ENCODE measurements at places on chromosomes 4 and X.

DNA sequence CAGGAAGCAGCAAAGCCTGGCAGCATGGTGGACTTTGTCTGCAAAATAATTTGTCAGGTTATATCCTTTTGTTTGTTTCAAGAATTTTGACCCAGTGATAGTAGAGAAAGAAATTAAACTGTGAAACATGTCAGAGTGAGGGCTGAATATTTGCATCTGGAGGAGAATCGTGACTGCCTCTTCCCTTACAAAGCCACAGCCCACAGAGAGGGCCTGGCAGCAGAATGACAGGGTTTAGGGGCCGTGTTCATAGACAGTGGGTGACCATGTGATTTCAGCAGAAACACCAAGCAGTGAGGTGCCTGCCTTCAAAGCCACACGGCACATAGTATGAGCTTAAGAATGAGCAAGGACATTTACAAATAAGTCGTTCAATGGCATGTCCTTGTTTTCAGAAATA lies 24.4 kb upstream of the PLAC8 start:
- DNase-seq, result no peak

- DNase-seq, result no peak
Observed at GRCh38 chr4:153393397-153393796, 48.9 kb downstream of the MND1 start.

- DNase-seq, result no peak
Observed at GRCh38 chrX:54288277-54288676, 69.6 kb downstream of the WNK3 start.

DNA sequence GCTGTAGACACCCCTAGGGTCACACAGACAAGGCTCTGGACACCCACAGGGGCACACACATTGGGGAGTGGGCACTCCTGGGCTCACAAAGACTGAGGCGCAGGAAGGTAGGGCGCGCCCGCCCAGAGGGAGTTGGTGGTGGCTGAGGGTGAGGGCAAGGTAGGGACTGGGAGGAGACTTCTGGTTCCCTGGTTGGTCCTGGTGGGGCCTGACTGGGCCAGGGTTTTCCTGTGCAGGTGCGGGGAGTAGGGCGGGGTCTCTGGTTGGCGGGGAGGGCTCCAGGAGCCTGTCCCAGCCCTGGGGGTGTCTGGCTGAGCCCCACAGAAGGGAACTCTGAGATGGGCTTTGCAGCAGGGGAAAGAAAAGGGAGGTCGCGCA lies 6.7 kb upstream of the WAS start:
- DNase-seq, result no peak

DNA sequence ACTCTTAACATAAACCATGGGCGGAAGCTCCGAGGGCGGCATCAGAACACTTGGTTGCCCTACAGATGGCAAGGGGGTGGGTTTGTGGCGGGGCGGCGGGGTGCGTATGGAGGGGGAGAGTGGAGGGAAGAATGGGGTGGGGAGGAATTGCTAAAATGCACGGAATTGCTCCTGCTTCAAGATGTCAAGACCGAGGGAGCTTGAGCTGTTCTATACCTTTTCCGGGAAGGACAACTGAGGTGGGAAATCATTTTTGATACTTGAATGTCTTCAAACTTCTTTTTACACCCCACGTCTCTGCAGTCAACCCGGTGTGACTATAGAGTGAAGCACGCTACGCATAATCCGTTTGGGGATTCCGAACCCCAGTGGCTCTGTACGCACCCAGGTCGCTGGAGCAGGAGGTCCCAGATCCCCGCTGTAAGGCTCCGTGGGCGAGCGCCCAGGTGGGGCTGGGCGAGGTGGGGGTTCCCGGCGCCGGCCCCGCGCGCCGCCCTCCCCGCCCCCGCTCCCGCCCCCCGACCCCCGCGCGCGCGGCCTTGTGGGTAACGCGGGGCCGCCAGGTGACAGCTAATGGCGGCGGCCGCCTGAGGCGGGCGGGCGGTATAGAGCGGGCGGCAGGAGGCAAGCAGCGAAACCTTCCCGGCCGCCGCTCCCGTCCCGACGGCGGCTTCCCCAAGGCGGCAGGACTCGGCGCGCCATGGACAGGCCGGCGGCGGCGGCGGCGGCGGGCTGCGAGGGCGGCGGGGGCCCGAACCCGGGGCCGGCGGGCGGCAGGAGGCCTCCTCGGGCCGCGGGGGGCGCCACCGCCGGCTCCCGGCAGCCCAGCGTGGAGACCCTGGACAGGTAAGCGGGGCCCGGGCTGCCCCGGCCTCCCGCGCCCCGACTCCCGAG lies at the start of gene MTMR1:
Gene MTMR1, plus strand, starts transcription at position 566 of the 894 bp plus-strand sequence. Its CDS starts 135 bp downstream, at position 701.
- no peak for DNase-seq

All from kidney capillary endothelial cell (primary cell).